ENCODE measurements at places on chromosomes 4 and X.

DNA sequence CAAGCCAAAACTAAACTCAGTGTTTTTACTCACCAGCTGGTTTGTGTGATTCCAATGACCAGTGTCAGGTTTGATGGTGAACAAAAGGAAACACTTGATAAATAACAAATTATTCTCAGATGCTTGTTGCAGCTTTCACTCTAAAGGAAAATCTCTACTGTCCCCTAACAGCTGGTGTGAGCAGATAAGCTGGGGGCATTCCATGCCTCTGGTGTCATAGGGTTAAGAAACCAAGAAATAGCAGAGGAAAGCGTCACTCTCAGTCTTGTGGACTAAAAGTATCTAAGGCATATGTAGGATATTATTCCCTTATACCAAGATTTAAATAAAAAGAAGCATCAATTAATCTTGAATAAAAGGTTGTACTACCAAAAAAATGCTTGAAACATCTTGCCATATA, 24.3 kb downstream of the TRPC5 start:
- DNase-seq, result no peak

DNA sequence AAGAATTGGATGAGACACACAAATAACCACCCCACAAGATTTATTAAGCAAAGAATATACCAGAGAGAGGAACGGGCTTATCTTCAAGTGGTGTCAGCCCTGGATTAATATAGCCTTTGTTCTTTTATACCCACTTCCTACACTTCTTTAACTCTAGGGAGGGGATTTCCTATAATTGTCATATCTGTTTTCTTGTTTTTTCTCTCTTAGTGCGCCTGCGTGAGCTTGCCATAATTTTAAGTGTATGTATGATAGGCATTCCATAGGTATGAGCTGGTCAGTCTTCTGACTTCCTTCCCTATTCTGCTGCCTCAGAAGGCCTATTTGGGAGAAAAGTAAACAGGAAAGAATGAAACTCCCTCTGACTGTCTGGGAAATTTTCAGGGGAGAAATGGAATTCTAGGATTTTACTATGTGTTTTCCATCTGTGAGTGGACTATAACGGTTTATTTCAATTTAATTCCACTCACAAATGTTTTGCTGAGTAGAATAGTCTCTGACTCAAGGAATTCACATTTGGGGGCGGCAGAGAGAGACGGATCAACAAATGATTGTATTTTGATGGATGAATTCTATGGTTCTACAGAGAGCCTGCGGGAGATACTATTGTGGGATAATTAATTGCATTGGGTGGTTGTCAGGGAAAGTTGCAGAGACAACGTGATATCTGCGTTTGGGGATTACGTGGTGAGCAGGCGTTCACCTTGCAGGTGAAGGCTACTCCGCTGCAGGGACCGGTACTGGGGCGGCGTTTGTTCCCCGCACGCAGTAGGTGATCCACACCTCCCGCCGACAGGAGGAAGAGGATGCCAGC, 626 bp upstream of the CEP135 start:
- DNase-seq, result peak; percentile 34

- no peak for DNase-seq
Measured at GRCh38 chr4:89258506-89258905, 49.1 kb downstream of the GPRIN3 start.

DNA sequence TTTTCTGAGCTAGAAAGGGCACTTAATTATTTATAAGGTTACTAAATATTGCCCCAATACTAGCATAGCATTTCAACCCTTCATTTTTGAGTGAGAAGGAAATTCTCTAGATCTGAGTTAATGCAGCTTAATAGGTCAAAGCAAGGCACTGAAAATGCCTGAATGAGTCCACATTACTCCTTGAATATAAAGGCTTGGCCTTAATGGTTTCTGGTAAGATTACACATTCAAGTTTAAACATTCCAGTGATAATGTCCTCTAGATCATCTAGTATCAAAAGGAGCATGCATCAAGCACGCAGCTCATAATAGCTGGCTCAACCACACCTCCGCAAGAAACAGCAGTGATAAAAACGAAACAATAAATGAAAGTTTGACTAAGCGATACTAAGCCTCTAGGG, 87.5 kb downstream of the SPANXN3 start:
- DNase-seq, result no peak

- no peak for DNase-seq
Measured at GRCh38 chrX:29531336-29531735, 684.0 kb upstream of the MAGEB2 start.
